ENCODE measurements at places on chromosomes 11 and 22.

- DNase-seq, result no peak
Observed at GRCh38 chr11:107017104-107017432, 1.2 kb downstream of the GUCY1A2 start.

- no peak for DNase-seq
Observed at GRCh38 chr11:20464518-20464917, 77.0 kb downstream of the PRMT3 start.

DNA sequence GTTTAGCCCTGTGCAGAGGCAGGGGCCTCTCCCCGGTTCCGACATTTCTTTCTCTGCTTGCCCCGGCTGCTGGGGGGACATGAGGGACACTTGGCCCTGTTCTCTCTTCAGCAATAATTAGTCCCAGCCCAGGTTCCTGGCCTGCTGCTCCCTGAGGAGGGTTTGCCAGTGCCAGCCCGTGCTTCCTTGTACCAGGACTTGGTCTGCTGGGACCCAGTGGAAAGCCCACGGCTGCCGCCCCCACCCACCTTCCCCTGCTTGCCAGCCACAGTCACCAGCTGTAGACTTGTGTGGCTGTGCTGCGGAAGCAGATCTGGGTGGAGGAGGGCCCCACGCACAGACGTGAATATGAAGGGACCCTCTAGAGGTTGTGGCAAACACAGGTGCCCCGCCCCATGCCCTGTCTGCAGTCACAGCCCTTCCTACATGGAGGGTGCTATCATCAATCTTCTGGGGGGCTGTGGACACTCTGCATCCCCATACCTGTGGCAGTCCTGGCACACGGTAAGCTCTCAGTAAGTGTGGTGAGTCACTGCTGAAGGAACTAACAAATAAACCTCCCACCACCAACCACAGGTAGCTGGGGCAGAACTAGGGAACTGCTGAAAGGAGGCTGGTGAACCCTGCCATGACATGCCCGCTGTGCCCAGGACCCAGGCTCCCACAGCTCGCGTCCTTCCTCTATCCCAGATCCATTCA lies 949 bp downstream of the TP53AIP1 start:
- no peak for DNase-seq

DNA sequence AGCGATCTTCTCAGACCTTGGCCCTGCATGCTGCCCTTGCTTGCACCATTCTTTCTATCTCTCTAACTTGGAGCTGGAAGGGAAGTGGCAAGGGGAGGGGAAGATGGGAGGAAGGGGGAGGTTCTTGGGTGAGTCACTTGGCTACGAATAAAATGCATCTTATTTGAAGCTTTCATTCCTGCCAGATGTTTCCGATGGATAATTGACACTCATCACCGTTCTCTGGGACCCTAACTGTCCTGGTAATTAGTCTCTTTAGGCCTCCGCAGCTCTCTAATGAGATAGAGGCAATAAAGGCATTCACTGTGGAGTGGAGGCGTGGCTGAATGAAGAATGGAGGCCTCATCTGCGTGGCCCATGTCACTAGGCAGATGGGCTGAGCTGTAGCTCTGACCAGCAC lies 960.1 kb downstream of the NTM start:
- DNase-seq, result no peak

GRCh38 chr11:58028687-58029411 lies 1.9 kb upstream of the OR6Q1 start:
- no peak for DNase-seq

DNA sequence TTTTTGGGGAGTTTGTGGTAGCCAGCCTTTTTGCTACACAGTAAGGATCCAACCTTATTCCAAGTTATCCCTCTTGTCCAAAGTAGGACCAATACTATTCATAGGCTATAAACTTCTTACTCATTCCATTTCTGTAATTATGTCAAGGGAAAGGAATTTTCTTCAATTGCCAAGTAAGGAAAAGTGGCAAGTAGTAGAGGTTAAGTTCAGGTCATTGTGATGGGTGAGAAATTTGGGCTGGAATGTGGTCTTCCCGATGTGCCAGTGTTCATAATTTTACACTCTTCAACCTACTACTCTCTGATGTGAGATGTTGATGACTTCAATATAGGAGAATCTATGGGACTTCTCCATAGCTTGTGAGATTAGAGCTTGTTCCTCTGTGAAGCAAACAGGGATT lies 648.8 kb downstream of the METTL15 start:
- DNase-seq, result no peak

DNA sequence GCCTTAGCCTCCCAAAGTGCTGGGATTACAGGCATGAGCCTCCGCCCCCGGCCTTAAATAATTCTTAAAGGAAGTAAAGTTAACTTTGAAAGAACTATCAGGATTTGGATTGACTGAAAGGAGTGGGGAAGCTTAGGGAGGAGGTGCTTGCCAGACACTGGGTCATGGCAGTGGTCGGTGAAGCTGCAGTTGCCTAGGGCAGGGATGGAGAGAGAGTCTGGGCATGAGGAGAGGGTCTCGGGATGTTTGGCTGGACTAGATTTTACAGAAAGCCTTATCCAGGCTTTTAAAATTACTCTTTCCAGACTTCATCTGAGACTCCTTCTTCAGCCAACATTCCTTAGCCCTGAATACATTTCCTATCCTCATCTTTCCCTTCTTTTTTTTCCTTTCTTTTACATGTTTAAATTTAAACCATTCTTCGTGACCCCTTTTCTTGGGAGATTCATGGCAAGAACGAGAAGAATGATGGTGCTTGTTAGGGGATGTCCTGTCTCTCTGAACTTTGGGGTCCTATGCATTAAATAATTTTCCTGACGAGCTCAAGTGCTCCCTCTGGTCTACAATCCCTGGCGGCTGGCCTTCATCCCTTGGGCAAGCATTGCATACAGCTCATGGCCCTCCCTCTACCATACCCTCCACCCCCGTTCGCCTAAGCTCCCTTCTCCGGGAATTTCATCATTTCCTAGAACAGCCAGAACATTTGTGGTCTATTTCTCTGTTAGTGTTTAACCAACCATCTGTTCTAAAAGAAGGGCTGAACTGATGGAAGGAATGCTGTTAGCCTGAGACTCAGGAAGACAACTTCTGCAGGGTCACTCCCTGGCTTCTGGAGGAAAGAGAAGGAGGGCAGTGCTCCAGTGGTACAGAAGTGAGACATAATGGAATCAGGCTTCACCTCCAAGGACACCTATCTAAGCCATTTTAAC lies at the start of gene NNMT:
TSS of gene NNMT (plus strand) at position 724 of the 929 bp plus-strand sequence. CDS start at position 882, 158 bp downstream.
- DNase-seq, result no peak

- no peak for DNase-seq
Observed at GRCh38 chr11:112514011-112514740, 253.5 kb upstream of the PLET1 start.

- DNase-seq, result no peak
Observed at GRCh38 chr11:65863889-65864705, 3.9 kb downstream of the MUS81 start.

DNA sequence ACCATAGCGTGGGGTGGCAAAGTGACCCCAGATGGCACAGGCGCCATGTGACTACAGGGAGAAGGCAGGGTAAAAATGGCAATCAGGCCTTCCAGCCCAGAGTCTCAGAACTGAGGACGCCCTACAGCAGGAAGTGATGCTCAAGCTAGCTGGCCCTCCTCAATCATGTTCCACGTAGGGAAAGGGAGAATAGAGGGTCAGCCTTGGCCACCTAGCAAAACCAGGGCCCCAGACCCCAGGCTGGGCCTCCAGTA lies 978 bp upstream of the ANKRD13D start:
- no peak for DNase-seq

GRCh38 chr22:27317971-27318428 lies 483.6 kb downstream of the MN1 start:
- DNase-seq, result no peak

GRCh38 chr11:69936771-69937170 lies 117.6 kb upstream of the FGF3 start:
- no peak for DNase-seq

GRCh38 chr11:78069465-78069864 lies 5.8 kb downstream of the THRSP start:
- DNase-seq, result no peak

GRCh38 chr11:86212019-86212611 lies 32.4 kb upstream of the EED start:
- DNase-seq, result no peak

- DNase-seq, result peak; percentile 71
Observed at GRCh38 chr11:4187055-4187988, 92.7 kb downstream of the RRM1 start.

DNA sequence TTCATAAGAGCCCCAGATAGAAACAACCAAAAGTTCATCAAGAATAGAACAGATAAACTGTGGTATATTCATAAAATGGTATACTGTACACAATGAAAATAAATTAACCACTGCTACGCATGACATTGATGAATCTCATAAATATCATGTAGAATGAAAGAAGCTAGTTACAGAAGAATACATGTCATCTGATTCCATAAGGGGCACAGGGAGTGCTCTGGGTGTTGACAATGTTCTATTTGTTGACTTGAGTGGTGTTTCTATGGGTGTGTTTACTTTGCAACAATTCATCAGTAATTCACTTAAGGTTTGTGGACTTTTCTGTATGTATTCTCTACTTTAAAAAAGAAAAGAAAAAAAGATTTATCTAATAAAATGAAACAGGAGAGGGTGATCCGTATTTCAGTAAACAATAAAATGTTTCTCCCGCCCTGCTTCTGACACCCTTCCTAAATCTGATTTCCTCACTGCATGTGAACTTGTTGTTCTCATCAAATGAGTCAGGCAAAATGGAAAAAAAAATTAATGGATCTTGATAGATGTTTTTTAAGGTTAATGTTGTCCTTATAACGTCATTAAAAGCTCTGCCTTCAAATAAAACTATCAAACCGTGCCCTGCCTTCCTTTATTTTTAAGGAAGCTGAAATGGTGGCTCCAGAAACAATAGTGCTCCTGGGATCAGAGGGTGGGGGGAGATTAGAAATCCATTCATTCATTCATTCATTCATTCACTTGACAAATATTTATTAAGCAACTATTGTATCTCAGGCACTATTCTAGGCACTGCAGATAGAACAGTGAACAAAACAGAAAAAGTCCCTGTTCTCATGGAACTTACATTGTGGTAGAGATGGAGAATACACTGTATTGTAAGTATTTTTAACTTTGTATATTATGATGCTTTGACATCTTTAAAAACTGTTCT lies 77.2 kb upstream of the CD44 start:
- DNase-seq, result no peak

DNA sequence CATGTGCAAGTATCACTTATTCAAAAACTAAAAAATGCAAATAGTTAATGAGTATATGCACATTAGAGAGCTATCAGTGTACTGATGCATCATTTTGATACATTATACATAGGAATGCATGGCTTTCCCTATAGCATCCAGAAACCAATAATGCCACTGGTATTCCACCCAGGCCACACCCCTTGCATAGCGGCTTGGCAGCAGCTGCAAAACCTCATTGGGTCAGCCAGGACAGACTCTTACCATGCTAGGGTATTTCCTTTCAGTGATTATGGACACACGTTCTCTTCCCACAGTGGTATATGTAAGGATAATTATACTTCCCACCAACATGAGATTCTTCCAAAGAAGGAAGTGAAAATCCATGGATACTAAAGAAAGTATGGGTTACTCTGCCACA lies 145.9 kb upstream of the PITPNB start:
- DNase-seq, result no peak

- DNase-seq, result no peak
Observed at GRCh38 chr11:66168289-66168688, 98.2 kb downstream of the PACS1 start.

DNA sequence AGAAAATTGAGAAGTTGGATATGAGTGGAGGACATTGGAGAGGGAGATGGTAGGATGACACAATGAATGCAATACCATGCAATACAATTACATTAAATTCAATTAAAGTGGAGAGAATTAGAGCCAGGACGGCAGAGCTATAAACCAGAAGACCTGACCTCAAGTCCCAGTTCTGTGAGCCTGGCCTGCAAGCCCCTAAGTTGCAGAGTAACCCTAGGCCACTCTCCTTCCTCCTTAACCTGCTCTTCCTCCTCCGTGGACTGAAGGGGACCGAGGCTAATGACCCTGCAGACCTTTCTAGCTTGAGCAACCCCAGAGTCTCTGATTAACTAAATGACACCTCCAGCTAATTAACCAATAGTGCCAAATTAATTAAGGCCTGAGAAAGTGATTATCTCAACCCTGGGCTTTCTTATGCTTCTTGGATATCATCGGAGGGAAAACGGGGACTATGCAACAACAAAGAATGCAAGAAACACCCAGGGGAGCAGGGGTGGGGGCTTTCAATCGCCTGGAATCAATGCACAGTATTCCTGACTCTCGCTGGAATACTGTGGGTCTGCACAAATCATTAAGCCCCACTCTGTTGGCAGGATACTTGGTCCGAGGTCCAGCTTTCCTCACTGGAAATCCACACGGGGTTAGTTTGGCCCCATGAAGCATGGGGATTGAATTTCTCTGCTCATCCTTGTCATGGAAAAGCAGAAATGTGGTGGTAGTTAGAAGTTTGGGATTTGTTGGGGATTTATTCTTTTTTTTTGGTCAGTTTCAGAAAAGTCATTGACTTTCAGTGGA lies 548.3 kb downstream of the MN1 start:
- DNase-seq, result no peak

GRCh38 chr11:106098893-106099553 lies 21.6 kb downstream of the AASDHPPT start:
- DNase-seq, result no peak

GRCh38 chr11:73029403-73029802 lies 112.7 kb downstream of the FCHSD2 start:
- no peak for DNase-seq
